Uterine smooth muscle cell (primary cell): ENCODE measurements at places on chromosomes 7 and 10. TPM values are rescaled to one million over a fixed set of nuclear protein-coding genes. Genes with fewer than 3 reads are reported as not detected.

The KAZALD1 gene
- total RNA-seq, result 6.2 and 6.4 TPM in 2 replicates

The ATRNL1 gene
- total RNA-seq, result 0.62 and 1.00 TPM in 2 replicates

The RPEL1 gene
- total RNA-seq, result under 0.01 and 0.11 TPM in 2 replicates

The RET gene
- total RNA-seq, result 1.9 and 3.5 TPM in 2 replicates

The GJD4 gene
- 0.12 TPM in 1 of 2 replicates, not detected in the other for total RNA-seq

The LIPF gene
- total RNA-seq, result not detected in 2 replicates

The KCND2 gene
- total RNA-seq, result 2.0 and 4.9 TPM in 2 replicates

The MEST gene
- 5.5 and 14.2 TPM in 2 replicates for total RNA-seq
